Mesendoderm (in vitro differentiated cells): ENCODE measurements at places on chromosomes 16 and 17.

DNA sequence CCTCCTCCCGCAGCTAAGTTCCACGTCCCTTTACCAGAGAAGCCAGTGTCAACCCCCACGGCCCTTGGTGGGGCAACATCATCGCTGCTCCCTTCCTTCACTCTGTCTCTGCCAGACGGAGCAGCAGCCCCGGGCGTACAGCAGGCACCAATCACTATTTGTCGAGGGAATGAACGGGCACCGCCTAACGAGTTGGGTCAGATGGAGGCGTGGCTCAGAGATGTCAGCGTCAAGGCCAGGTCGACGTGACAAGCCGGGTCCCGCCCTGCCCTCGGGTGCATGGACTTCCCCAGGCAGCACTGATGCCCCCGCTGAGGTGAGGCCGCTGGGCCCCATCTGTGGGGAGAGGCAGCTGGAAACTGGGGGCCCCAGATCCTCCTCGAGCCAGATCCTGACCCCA, 50.0 kb downstream of the CBFA2T3 start:
- no peak overlapping the region for H3K4me3 ChIP-seq
- H3K36me3 ChIP-seq: no peaks in the 10 kb centered on the region
- DNase-seq: no peak
- no peaks in the 10 kb centered on the region for H3K27me3 ChIP-seq
- no peak overlapping the region for H3K27ac ChIP-seq

- no peak for DNase-seq
- no peak overlapping the region for H3K27ac ChIP-seq
- H3K4me3 ChIP-seq: no peak overlapping the region
Observed at GRCh38 chr16:10812312-10813098, 6.1 kb downstream of the TVP23A start.

GRCh38 chr17:41537614-41537954, 9.5 kb upstream of the KRT19 start:
- no peaks in the 10 kb centered on the region for H3K27me3 ChIP-seq
- no peak overlapping the region for H3K27ac ChIP-seq

GRCh38 chr17:61689610-61690180, 98.7 kb upstream of the NACA2 start:
- H3K27ac ChIP-seq: no peak overlapping the region
- H3K36me3 ChIP-seq: no peaks in the 10 kb centered on the region
- no peaks in the 10 kb centered on the region for H3K4me1 ChIP-seq
- DNase-seq: no peak
- H3K4me3 ChIP-seq: no peak overlapping the region

- no peak overlapping the region for H3K27ac ChIP-seq
- H3K4me3 ChIP-seq: no peak overlapping the region
- no peaks in the 10 kb centered on the region for H3K4me1 ChIP-seq
Observed at GRCh38 chr17:78798695-78799559, 16.9 kb upstream of the CYTH1 start.

- no peaks in the 10 kb centered on the region for H3K36me3 ChIP-seq
- H3K4me3 ChIP-seq: no peak overlapping the region
- DNase-seq: peak; percentile 86
- no peak overlapping the region for H3K27ac ChIP-seq
- no peaks in the 10 kb centered on the region for H3K27me3 ChIP-seq
Observed at GRCh38 chr17:67475161-67475937, 98.3 kb downstream of the PITPNC1 start.

DNA sequence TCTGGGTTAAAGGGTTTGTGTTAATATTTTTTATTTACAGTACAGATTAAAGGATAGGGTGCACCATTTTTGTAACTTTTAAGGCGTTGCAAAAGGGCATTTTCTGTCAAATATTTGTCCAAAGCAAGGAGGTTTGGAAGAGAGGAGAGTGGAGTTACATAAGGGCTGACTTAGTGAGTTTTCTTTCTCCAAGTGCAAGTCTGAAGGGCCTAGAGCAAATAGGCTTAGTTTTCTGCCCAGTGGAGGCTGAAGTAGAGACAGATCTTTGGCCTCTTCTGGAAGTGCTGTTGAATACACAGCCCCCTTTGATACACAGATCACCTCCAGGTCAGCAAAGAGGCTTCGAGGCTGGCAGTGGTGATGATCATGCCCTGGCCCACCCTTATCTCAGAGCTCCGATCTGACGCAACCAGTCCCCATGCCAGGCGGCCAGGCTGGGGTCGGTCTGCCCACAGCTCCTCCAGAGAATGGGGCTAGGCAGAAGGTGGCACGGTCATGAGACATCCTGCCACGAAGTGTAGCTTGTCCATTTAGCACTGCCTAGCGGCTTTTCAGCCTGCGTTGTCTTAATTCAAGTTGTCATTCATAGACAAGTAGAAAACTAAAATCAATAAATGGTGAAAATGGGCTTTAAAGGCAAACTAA, 79.5 kb upstream of the IRX3 start:
- H3K27me3 ChIP-seq: no peaks in the 10 kb centered on the region
- no peak overlapping the region for H3K4me3 ChIP-seq
- peaks cover 5% of the 10 kb centered on the region for H3K4me1 ChIP-seq
- no peak overlapping the region for H3K27ac ChIP-seq
- H3K36me3 ChIP-seq: no peaks in the 10 kb centered on the region

DNA sequence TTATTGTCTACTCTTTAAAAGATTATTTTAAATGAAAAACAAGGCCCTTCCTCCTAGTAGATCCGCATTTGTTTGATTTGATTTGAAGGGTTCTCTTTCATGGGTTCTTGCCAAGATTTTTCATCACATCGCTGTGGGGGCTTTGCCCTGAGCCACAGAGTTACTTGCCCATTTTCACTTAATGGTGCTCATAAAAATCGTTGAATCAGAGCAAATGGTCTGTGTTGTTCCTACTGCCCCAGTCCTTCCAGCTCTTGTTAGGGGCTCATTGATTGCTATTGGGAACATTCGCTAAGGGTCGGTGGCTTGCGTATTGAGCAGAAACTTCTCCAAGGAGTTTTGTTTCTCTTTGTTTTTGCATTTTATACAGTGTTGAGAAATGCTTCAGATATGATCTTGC, 1023.4 kb upstream of the CDH8 start:
- H3K4me3 ChIP-seq: no peak overlapping the region
- H3K4me1 ChIP-seq: no peaks in the 10 kb centered on the region
- H3K36me3 ChIP-seq: no peaks in the 10 kb centered on the region
- H3K27me3 ChIP-seq: no peaks in the 10 kb centered on the region

- H3K36me3 ChIP-seq: no peaks in the 10 kb centered on the region
- peak; percentile 97 for DNase-seq
- H3K27me3 ChIP-seq: no peaks in the 10 kb centered on the region
- peak overlapping the region; percentile 43 for H3K4me3 ChIP-seq
Observed at GRCh38 chr17:18158022-18158600, 25.5 kb upstream of the ALKBH5 start.

GRCh38 chr17:81348097-81349055, 46.9 kb upstream of the BAHCC1 start:
- peaks cover 7% of the 10 kb centered on the region for H3K27me3 ChIP-seq
- no peak overlapping the region for H3K27ac ChIP-seq
- no peak overlapping the region for H3K4me3 ChIP-seq
- H3K36me3 ChIP-seq: no peaks in the 10 kb centered on the region
- no peak for DNase-seq

- no peaks in the 10 kb centered on the region for H3K36me3 ChIP-seq
- no peak overlapping the region for H3K4me3 ChIP-seq
- no peaks in the 10 kb centered on the region for H3K4me1 ChIP-seq
- no peak overlapping the region for H3K27ac ChIP-seq
- H3K27me3 ChIP-seq: no peaks in the 10 kb centered on the region
Observed at GRCh38 chr17:81491761-81492160, 20.8 kb downstream of the ACTG1 start.

DNA sequence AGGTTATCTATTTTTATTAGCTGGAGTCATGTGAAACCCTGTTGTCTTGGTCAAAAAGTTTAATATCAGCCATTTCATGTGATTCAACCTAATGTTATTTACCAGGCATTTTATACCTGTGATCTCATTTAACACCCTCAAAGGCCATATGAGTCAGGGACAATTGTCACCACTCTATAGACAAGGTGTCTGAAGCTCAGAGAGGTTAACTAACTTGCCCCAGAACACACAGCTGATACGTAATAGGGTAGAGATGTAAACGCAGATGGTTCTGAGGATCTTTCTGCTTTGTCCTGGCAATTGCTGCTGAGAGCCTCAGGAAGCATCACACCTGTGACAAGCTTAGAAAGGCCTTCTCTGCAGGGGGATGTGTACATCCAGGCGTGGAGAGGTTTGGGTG, 4.9 kb downstream of the CD300A start:
- H3K4me3 ChIP-seq: no peak overlapping the region
- no peak for DNase-seq
- H3K36me3 ChIP-seq: no peaks in the 10 kb centered on the region
- peaks cover 8% of the 10 kb centered on the region for H3K27me3 ChIP-seq

DNA sequence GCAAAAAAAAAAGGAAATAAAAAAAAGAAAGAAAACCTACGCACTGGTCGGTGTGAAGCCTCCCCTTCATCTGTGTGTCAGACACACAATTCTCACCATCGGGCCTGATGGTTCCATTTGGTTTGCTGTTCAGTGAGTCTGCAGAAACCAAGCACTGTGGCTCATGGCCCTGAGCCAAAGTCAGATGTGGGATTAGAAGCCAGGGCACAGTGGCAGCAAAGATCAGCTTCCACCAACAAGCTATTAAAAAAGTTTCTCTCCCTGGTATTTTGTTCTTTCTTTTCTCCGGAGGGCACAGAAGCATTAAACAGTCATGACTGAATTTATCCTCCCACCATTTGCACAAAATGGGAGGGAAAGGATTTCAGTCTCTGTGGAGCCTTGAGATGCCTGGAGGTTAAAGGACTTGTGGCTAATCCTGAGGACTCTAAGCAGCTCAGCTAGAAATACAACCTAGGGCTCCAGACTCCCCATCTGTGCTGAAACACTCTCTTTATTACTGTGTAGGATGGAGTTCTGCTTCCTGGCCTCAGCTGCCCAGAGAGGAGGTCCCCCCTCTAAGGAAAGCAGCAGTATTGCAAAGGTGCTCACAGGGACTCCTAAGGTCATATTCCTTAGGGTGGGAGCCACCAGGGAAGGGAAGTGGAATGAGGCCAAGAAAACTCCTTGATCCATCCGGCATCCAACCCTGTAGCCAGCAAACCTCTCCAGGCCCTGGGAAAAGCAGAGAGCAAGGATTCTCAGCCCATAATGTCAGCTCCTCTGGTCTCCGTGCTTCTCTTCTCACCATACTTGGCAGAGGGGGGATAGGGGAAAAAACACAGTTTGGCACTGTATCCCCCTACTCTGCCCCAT, 28.2 kb downstream of the SLC39A11 start:
- DNase-seq: no peak
- no peaks in the 10 kb centered on the region for H3K27me3 ChIP-seq
- no peak overlapping the region for H3K27ac ChIP-seq
- peaks cover 2% of the 10 kb centered on the region for H3K36me3 ChIP-seq

DNA sequence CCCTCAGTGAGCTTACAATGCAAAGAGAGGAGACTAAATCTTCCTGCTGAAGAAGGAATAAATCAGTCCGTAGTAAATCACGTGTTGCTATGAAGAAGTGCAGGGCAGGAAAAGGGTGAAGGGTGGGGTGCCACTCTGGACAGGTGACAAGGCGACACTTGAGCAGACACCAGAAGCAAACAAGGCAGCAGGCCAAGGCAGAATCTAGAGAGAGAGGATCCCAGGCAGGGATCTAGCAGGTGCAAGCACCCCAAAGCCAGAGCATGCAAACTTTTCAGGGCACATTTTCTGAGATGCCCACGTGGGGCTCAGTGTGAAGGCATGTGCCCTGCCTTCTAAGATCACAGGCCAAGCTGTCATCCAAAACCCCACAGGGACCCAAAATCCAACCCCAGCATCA, 193.3 kb downstream of the ZNF423 start:
- H3K4me1 ChIP-seq: peaks cover 4% of the 10 kb centered on the region
- no peak overlapping the region for H3K4me3 ChIP-seq
- H3K27me3 ChIP-seq: no peaks in the 10 kb centered on the region
- no peak for DNase-seq

DNA sequence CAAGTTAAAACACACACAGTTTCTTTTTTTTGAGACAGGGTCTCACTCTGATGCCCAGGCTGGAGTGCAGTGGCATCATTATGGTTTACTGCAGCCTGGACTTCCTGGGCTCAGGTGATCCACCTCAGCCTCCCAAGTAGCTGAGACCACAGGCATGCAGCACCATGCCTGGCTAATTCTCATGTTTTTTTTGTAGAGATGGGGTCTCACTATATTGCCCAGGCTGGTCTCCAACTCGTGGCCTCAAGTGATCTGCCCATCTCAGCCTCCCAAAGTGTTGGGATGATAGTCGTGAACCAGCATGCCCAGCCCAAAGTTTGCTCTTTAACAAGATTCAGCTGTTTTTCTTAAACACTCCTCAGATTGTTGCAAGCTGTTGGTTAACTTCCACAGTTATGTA, 39.0 kb downstream of the PRPSAP2 start:
- H3K27me3 ChIP-seq: no peaks in the 10 kb centered on the region
- no peaks in the 10 kb centered on the region for H3K36me3 ChIP-seq
- H3K27ac ChIP-seq: no peak overlapping the region
- H3K4me1 ChIP-seq: no peaks in the 10 kb centered on the region
- DNase-seq: no peak
